Ovary (tissue), 10 donors: ENCODE measurements at places on chromosomes 12 and 14.

- DNase-seq = no peak
Observed at GRCh38 chr12:114396153-114396868, 9.6 kb downstream of the TBX5 start.

DNA sequence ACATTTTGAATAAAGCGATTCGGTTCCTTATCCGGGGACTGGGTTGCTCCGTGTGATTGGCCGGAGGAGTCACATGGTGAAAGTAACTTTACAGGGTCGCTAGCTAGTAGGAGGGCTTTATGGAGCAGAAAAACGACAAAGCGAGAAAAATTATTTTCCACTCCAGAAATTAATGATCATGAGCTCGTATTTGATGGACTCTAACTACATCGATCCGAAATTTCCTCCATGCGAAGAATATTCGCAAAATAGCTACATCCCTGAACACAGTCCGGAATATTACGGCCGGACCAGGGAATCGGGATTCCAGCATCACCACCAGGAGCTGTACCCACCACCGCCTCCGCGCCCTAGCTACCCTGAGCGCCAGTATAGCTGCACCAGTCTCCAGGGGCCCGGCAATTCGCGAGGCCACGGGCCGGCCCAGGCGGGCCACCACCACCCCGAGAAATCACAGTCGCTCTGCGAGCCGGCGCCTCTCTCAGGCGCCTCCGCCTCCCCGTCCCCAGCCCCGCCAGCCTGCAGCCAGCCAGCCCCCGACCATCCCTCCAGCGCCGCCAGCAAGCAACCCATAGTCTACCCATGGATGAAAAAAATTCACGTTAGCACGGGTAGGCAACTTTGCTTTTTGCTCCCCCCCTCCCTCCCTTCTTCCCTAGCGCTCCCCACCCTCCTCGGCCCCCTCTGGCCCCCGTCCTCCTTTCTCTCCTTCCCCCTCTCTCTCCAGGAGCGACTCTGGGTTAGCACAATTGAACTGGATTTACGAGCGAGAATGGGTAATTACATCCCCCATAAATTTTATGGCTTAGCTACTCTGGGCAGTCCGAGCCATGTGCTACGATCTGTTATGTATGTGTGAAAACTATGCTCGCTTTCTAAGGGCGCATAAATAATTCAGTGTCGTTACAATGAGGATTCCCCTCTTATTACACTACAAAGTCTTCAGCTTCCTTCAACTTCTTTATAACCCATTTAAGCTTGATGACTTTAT, at the start of gene HOXC4:
HOXC4 (plus strand) TSS at position 85 of the 991 bp plus-strand sequence; CDS start at position 173, 88 bp downstream.
- peak; percentile 60 for DNase-seq

- peak; percentile 55 for DNase-seq
Observed at GRCh38 chr12:55729819-55730818, 1.3 kb upstream of the CD63 start.

DNA sequence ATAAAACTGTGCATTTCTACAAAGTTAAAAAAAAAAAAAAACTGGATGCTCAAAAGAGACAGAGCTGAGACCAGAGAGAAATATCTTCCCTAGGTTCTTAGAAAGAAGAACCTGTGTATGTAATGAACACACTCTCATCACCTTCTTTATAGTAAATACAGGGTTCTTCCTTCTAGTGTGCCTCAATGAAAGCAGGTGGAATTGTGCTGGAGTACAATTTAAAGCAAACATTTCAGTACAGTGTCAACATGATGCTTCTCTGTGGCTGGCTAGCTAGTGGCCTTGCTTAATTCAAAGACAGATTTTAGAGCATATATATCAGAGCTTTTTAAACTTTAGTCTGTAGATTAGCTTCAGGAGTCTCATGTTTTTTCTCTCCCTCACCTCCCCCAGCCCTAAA, 249.8 kb upstream of the ARHGAP5 start:
- no peak for DNase-seq

DNA sequence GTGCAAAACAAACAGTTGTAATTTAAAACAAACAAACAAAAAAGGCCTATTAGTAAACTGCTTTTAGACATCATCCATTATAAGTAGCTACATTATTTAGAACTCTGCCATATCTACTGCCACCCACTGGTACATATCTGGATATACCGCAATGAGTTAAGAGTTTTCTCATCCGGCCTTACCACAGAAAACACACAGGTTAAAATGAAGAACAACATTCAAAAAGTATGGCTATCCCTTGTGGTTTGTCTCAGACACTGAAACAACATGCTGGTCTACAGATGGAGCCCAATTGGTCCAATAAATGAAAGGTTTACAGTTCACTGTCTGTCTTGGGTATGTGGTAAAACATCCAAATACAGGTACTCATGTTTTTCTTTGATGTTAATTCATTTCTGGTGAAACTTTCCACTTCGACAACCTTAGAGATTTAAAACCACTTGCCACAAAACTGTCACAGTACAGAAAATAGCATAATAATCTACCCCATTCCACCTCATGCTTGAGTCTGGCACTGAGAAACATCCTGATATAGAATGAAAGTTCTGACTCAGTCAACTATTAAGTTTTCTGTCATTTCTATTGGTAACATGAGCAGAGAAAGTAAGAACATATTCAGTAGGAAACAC, 354.3 kb downstream of the CEP128 start:
- no peak for DNase-seq

DNA sequence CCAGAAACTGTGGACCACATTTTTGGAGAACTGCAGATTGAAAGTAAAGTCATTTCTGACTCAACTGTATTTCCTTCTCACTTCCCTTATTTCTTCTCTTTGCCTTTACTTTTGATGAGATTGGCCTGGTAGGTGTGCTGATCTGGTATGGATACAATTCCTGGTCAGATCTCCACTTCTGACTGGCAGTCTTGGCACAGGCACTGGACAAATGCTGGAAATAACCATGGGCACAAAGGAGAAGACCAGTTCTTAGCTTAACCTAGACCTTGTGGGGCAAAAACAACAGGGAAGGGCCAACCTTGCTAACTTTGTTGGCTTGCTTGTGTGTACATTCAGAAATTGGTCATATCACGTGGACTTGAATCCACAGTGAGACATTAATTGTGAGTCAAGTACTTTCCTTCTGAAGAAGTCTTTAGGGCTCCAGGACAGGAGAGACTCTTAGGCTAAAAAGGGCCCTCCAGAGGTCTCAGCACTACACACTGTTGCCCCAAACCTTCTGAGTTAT, 75.0 kb downstream of the DIP2B start:
- no peak for DNase-seq

GRCh38 chr14:22506378-22506710, 82.7 kb downstream of the DAD1 start:
- no peak for DNase-seq

GRCh38 chr12:96434107-96434506, 33.9 kb upstream of the CDK17 start:
- no peak for DNase-seq

GRCh38 chr14:79178719-79179118, 1008.5 kb downstream of the NRXN3 start:
- DNase-seq = no peak

- DNase-seq = no peak
Observed at GRCh38 chr12:3950714-3951320, 77.6 kb upstream of the PARP11 start.

DNA sequence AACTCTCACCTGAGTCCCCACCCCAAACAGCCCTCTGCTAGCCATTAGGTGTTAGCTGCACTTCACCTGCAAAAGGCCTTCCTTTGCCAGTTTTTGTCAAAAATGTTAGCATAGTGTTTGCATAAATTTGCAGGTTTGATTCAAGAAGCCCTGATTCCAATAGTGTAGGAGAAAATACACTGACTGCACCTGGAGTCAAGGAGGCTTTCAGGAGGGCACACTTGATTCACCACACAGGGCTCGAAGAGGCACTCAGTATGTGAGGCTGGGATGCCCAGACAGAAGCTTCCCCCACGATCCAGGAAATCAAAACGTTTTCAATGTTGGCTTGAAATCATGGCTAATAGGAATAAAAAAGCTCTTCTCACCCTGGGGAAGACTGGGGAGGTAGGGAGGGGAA, 40.5 kb upstream of the DDX11 start:
- no peak for DNase-seq

DNA sequence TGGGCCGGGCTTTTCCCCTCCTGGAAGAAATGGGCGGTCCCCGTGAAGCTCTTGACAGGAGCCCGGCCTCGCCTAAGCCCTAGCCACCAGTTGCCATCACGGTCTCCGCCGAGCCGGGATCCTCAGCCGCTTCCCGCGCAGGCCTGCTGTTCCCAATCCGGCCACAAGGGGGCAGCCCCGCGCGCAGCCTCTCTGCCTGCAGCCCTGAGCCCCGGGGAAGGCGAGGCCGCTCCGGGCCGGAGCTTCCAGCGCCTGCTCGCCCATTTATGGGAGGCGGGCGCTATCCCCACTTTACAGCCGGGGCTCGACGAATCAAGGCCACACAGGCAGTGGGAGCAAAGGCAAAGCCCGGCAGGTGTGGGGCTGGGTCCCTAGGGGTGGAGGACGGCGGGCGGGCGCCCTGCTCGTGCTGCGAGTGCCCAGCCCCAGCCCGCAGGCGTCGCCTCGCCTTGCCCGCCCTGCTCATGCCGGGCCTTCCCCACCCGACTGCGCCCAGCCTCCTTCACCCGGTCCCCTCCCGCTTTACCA, 61.5 kb downstream of the LGMN start:
- DNase-seq = peak; percentile 88

- no peak for DNase-seq
Observed at GRCh38 chr14:20794644-20795369, 7.8 kb downstream of the RNASE1 start.

- no peak for DNase-seq
Observed at GRCh38 chr14:27553790-27554189, 956.0 kb upstream of the NOVA1 start.

DNA sequence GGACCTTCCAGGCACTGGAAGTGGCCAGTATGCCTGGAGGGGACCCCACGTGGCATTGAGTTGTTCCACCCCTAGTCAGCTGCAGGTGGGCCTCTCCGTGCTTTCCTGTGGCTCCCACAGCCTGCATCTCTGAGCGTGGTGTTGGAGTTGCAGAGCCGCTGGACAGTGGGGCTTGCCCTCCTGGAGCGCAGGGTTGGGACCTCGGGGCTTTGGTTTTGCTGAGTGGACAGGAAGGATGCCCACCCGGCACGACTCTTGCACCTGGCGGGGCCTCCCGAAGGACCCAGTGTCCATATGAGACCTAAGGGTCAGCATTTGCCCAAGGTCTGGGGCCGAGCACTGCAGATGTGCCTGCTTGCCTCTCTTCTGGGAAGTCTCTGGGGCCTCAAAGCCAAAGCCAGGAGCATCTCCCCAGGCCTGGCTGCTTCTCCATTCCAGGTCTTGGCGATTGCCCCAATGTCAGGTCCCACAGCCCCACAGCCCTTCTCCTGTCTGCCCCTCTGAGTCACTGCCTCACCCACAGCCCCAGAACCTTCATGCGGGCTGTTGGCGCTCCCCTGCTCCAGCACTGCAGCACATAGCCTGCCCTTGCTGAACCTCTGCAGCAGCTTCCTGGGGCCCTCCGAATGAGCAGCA, 1.5 kb downstream of the PACS2 start:
- no peak for DNase-seq

- DNase-seq = peak; percentile 68
Observed at GRCh38 chr12:45726603-45727300, 2.8 kb upstream of the ARID2 start.

DNA sequence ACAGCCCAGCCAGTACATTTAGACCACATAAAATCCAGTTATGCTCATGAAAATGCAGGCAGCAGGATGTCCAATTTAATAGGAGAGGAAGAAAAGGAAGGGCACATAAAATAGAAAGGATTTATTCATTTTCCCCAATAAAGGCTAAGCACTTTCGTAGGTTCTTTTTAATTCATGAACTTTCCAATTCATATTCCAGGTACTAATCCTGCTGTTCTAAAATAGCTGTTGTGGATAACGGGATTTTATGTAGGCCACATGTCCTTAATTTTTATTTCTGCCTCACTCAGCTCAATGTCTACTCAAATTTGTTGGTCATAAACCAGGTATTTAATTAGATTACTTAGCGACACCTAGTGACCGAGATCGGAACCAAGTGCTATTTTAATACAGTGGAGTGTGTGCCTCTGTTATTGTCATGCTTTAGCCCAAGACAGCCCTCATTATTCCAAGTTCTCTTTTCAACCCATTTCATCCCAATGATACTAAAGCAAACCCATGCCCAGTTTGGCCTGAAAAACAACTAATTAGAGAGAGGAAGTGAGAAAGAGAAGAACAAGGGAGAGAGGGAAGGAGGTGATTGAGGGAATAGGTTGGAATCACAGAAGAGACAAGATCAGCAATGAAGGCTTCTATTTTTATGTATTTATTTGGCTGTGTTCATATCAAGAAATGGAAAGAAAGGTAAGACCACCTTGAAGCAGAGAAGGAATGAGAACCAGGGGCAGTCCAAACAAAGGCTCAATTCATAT, 45.9 kb upstream of the IFNG-AS1 start:
- DNase-seq = peak; percentile 24
